ENCODE measurements at places on chromosomes 4 and X.
A peak's percentile ranks its signal among the peaks of the same experiment; 100 is the strongest.

- no peak for DNase-seq
Measured at GRCh38 chr4:140568507-140569306, at the start of gene UCP1. Gene UCP1, minus strand, starts transcription at chr4:140568961. Its CDS starts 232 bp downstream, at chr4:140568729.

- no peak for DNase-seq
Measured at GRCh38 chr4:51884606-51885005, 41.7 kb downstream of the DCUN1D4 start.

DNA sequence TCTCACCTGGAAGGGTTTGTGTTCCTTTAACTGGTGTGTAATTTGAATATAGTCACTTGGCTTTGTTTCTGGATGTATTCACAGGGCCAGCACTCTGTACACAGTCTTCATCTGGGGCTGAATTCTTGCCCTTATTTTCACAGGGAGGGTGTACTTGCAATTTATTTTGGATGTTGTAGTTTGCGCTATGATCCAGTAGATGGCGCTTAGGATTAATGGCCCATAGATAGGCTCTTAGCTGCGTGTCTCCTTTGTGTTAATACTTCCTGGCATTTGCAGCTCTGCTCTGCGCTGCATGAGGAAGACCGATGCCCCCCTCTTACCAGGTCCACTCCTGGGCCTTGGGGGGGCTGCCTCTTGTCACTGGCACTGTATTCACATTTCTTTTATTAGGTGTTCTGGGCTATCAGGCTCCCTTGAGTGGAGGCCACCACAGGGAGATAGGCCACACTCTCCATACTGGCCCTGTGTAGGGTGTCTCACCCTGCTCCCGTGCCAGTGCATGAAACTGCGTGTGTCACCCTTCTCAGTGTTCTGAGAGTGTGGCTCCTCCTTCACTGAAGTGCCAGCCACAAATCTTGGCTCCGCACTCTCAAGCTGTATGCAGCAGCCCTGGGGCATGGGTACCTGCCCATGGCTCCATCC lies 562.2 kb downstream of the ZIC3 start:
- no peak for DNase-seq

- no peak for DNase-seq
Measured at GRCh38 chrX:10513974-10514373, 106.4 kb downstream of the MID1 start.

- DNase-seq, result no peak
Measured at GRCh38 chrX:45445745-45446412, 245.2 kb upstream of the DIPK2B start.

DNA sequence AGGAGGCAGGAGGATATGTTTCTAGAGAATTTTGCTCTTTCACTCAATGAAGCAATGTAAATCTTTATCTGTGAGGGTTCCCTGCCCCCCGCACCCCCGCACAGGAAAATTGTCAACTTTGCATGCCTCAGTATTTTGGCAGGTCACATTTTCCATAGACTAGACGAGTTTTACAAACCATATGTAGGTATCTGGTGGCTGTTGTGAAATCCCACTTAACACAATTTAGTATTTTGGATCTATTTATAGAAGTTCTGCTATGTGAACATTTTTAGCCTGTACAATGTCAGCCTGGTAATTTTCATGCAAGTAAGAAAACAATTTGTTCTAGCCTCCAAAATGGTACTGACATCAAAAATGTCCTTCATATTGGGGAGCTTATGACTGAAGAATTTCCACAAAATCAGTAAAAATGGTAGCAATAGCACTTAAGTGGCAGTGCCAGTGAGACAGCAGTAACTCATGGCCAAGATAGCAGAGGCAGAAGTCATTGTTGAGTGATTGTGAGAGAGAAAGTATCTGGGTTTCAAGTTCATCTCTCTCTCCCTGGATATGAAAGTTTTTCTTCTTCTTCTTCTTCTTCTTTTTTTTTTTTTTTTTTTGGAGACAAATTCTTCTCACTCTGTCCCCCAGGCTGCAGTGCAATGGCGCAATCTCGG lies 12.4 kb upstream of the FRYL start:
- DNase-seq, result peak; percentile 25

DNA sequence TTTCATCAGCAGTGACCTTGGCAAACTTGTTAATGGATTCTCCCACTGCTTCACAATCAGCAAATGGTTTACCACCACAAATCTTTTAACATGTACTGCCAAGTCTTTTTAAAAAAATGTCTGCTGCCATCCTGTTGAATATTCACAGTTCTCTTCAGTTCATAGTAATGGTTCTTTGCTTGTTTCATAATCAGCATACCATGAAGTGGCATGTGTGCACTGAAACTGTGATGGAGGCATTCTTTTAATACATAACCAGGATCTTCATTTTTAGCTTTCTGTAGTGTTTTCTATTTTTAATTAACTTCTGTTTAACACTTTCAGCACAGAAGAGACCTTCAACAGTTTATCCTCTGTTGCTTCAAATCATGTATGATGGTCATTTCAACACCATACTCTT lies 230.1 kb upstream of the ARSJ start:
- no peak for DNase-seq

DNA sequence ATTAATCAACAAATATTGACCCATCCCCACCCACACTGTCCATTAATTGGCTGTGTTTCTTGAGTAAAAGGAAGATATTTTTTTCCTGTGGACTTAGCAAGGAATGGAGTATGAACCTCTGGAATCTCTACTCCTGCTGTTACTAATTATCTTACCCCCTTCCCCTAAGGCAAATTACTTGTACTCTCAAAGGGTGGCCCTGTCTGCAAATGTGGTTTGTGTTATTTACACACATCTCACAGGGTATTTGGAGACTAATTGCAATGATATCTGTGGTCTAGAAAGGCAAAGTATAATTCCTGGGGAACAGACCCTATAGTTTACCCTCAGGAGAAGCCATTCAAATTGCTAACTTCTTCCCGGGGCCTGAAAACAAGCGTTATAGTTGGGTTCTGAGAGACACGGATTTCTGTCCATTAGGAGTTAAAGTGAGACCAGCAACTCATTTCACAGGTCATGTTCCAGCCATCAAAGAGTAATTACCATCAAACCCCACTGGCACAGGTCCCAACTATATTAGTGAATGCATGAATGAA lies 133.0 kb upstream of the RASGEF1B start:
- no peak for DNase-seq

DNA sequence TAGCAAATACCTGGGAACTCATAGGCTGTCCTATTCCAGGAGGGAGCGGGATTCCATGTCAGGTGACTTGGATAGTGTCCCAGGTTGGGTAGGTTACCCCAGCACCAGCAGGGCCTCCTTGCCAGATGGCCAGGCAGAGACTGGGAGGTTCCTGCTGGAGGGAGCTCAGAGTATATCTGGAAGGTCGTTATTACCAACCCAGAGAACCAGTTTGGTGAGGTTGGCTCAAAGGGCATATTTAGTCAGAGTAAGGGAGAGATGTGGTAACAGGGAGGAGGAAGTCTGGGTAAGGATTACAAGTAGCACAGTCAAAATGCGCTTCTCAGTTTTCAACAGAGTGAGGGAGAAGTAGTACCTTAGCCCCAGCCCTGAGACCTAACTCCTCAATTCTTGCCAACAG lies 53.3 kb upstream of the LNX1 start:
- DNase-seq, result no peak

GRCh38 chrX:10629905-10630304 lies 9.5 kb upstream of the MID1 start:
- no peak for DNase-seq

DNA sequence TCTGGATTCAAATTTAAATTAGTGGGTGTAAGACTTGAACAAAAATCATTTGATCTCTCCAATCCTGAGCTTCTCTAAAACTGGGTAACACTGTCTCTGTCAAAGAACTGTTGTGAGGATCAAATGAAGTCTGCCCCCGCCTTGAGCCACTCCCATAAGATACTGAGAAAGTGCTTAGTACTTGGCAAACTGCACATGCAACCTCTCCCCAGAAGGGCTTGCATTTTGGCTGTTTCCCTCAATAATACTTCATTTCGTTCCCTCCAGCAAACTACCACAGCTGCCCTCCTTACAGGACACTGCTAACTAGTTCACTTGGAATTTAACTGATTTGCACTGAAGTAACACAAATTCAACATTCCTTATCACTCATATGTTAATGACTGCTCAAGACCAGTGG lies 79.8 kb downstream of the APBB2 start:
- no peak for DNase-seq

GRCh38 chr4:1609901-1610790 lies 74.0 kb downstream of the FAM53A start:
- no peak for DNase-seq

GRCh38 chr4:6768539-6768905 lies 14.0 kb upstream of the KIAA0232 start:
- no peak for DNase-seq

DNA sequence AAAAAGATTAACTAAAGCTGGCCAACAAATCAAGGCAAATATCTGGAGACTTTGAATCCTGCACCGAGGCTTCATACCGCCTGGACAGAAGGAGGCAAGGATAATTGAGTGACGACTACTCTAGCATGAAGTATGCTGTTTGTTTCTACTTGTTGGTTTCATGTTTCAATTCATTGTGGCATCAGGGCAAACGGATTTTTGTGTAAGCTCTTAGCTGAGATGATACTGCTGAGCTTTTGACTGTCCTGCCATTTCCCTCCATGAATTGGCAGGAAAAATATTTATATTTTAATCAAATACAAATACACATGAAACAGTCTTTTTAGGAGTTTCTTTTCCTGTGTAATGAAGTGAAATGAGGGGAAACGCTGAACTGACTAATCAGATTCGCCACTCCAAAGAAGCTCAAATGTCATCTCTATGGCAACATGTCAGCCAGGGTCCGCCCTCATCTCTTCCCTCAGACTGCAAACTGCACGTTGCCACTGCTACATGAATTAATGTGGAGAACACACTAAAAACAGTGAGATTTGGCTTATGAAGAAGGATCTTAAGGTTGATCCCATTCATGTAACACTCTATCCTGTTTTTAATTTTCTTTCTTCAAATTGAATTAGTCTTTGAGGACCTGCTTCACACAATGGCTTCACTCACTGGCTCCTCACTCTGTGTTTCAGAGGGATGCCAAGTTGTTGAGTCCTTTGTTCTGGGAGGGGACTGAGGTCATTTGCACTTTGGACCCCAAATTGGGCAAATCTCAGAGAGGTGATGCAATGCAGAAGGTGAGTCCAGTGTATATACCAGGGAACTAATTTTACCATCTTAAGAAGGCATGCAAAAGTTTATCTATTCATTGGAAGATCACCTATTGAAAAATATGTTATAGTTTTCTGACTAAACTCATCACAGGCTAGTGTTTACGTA lies 149.6 kb upstream of the MID1 start:
- DNase-seq, result no peak

DNA sequence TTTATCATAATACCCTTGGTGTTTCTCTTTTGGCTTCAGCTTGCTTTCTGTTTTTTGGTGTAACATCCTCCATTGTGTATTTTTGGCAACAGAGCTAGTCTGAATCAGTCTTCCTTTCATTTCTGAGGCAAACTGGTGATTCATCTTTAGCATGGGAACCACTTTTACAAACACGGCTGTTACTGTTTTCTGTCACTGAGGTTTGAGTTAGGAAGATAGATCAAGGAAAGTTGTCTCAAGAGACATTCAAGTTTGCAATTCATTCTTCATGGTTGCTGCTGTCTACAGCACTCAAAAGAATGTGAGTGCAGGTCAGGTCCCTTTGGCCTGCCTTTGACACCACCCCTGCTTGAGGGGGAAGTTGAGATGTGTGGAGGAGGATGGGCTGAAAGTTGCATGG lies 36.3 kb downstream of the IL21 start:
- DNase-seq, result no peak

- DNase-seq, result no peak
Measured at GRCh38 chr4:4727536-4727935, 131.9 kb upstream of the MSX1 start.

Data from stimulated activated CD4-positive, alpha-beta T cell treated with anti-CD3 and anti-CD28 coated beads, Interleukin-4, amount 100 ng/mL, for 4 hours (primary cell).